Urinary bladder (tissue), 4 donors: ENCODE measurements at places on chromosomes 3 and 15. TPM values are rescaled to one million over a fixed set of nuclear protein-coding genes. Genes with fewer than 3 reads are reported as not detected.

DNA sequence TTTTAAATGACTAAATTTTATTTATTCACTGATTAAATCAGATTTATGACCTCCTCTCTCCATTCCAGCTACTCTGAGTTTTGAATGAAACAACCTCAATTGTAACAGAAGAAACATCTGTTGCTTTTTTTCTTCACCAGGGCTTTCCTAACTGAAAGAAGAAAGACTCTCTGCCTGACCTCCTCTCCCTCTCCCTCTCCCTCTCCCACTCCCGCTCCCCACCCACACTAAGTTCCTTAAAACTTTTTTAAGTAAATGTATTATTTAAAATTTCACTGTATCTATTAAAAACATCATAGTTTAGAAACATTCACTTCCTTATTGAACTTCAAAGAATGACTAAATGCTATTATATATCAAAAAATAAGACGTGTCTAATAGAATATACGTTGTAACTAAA lies 122.0 kb downstream of the TFDP2 start:
- DNase-seq = no peak

CAPN3 gene
- 8.6 TPM for total RNA-seq

DNA sequence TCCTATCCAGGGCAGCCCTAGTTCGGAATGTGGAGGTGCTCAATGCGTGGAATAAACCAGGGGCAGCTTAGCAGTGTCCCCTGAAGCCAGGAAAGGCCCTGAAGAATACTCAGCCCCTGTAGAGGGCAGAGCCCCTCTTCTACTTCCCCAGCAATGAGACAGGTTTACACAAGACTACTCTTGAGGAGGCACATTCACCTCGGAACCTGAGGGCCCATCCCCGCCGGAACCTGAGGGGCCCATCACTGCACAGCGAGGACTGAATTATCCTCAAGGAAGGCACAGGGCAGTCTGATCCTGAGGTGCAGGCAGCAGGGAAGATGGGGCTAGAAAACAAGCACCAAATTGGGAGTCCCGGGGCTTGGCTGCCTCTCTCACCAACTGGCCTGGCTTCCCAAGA lies 22.2 kb downstream of the CCDC13 start:
- no peak for DNase-seq

DNA sequence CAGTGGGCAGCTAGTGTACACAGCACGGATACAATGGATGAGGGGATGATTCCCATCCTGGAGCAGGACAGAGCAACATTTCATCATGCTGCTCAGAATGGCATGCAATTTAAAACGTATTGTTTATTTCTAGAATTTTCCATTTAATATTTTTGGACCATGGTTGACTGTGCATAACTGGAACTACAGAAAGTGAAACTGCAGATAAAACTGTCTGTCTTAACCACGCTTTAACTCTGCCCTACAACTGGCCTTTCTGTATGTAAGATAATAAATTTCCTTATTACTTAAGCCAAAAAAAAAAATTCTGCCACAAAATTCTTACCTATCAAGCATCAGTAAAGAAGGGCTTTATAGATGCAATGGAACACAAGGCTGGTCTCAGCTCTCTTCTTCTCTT lies 33.4 kb downstream of the AP3S2 start:
- no peak for DNase-seq

DNA sequence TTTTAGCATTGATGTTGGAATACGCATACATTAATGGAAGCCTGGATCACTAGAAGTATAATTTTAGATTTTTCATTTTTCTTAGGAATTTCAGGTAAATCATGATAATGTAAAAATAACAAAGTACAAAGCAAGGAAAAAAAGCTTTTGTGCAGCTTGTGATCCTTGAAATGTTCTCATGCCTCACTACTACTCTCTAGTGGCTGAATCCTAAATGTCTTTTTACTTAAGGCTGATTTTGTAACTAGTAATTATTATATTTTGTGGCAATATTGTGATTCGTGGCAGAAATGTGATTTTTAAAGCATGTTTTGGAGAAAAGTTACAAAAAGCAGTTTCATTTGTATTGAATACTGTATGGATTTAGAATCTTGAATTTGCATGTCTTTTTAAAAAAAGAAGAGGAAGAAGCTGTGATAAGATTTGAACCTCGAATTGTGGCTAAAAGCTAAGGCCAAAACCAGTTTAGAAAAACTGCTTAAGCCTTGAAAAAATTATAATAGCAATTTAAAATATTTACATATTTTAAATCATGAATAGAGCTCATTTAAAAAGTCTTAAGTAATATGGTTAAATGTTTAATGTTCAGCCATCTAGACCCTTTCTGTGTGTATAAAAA lies 39.0 kb downstream of the U2SURP start:
- no peak for DNase-seq

PPARG gene
- 62.9 TPM for total RNA-seq

DNA sequence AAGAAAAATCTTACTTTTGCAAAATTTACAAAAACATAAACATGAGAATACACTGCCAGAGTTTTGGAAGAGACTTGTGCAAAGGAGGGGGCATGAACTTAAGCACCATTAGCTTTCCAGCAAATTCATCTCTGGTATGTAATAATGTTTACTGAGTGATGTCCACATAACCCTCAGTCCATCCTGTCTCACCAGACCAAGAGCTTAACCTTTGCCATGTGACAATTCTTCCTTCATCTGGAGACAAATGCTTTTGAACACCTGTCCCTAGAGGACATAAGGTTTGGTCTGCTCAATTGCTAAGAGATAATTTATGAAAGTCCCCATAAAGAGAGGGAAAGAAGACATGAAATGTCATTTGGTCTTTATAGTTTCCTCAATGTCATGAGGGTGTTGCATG lies 412.3 kb downstream of the ERC2 start:
- DNase-seq = no peak

DNA sequence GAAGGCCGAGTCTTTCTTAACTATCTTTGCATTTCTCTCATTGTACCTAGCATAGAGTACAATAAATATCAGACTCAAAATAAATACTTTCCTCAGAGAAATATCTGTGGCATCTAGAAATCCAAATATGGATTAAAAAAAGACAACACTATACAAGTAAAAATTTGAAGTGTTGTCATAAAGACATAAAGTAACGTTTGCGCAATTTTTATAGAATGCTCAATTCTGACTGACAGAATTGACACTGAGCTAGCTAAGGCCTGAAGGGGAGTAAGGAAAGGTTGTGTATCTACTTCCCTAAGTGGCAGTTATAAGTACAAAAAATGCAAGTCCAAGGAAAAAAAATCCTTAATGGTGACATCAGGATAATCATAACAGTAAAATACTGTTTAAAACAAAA lies 1.1 kb downstream of the SEC11A start:
- DNase-seq = no peak

- DNase-seq = no peak
These were observed 713.9 kb upstream of the GBE1 start for GRCh38 chr3:82475306-82475705.

ALDH1A2 gene
- total RNA-seq = 36.0 TPM

EBLN2 gene
- 25.3 TPM for total RNA-seq

GRCh38 chr15:30001602-30002001 lies 81.2 kb upstream of the GOLGA8J start:
- DNase-seq = no peak

WDR49 gene
- total RNA-seq = 17.1 TPM

GRCh38 chr3:157220211-157220610 lies 60.3 kb upstream of the CCNL1 start:
- DNase-seq = no peak

DNA sequence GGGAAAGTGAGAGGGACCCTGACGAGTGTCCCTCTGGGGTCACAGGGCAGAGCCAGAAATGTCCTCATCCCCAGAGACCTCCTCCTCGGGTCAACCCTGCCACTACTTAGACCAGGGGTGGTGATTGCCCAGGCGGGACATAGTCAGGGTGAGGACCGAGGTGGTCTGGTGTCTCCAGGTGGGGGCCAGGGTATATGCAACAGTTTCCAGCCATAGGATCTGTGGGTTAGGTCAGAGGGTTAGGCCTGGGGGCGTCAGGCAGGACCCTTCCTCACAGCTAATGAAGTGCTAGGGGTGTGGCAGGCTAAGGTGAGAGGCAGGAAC lies 22.3 kb upstream of the FBLN2 start:
- no peak for DNase-seq

GRCh38 chr3:14522768-14523167 lies 17.4 kb downstream of the GRIP2 start:
- no peak for DNase-seq

- DNase-seq = no peak
These were observed 216.4 kb downstream of the TLE3 start for GRCh38 chr15:69881302-69881670.

DNA sequence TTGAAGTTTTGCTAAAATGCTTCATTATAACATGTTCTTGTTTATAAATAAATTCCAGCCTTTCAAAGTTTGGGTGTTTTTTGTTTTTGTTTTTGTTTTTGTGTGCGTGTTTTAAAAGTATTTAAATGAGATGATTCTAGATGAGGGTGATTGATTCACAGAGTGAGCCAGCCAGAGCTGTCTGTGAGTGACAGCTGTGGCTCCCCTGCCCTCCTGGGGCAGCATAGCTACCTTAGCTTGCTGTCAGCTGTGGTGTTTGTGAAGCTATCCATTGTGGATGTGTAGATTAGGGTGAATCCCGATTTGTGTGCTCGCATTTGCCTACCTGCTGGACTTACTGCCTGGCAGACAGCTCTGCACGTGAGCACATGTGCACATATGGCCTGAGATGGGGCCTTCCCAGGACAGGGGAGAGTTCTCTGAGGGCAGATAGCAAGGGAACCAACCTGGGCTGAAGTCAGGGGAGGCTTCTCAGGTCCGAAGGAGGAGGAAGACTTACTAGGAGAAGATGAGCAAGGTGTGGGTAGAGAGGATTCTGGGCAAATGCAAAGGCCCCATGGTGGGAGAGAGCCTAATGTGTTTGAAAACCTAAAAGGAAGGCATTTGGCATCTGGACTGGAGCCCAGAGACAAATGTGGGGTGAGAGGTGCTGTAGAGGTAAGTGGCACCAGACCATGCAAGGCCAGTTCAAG lies 124.2 kb downstream of the EEFSEC start:
- no peak for DNase-seq

- DNase-seq = no peak
These were observed 237.2 kb downstream of the AGBL1 start for GRCh38 chr15:86316726-86317383.

DNA sequence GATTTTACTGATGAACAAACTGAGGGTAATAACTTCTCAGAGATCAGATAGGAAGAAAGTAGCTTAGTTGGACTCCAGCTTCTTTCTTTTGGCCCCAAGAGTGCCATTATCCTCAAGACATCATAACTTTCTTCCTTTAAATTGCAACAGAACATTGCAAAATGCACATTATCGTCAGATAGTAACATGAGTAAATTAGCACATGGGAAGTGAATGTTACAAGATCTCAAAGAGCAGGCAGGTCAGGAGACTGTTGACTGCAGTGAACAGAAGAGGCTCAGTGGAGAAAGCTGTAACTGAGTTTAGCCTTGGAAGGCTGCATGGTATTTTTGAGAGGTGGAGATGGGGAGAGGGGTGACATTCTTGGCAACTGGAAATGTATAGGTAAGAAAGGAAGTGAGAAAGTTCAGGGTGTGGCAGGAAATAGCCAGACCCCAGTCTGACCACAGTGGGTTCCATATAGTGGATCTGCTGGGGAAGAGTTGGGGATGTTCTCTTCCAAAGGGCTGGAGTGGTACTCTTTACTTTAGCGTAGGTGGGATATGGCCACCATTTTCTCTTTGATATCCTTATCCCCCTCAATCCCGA lies 307.7 kb downstream of the RPLP1 start:
- DNase-seq = no peak

- no peak for DNase-seq
These were observed 222.0 kb downstream of the STT3B start for GRCh38 chr3:31754575-31755278.

RNU5B-1 gene
- total RNA-seq = under 0.01 TPM

ALPK3 gene
- total RNA-seq = 7.2 TPM

STARD9 gene
- total RNA-seq = 46.3 TPM

PAQR9 gene
- not detected for total RNA-seq

GRCh38 chr3:177960014-177960413 lies 576.2 kb upstream of the KCNMB2 start:
- no peak for DNase-seq

GRCh38 chr3:126308394-126309125 lies 48.6 kb downstream of the KLF15 start:
- DNase-seq = no peak

MORC1 gene
- total RNA-seq = 0.90 TPM

GRCh38 chr15:26525096-26525495 lies 247.8 kb downstream of the GABRB3 start:
- DNase-seq = no peak

DNA sequence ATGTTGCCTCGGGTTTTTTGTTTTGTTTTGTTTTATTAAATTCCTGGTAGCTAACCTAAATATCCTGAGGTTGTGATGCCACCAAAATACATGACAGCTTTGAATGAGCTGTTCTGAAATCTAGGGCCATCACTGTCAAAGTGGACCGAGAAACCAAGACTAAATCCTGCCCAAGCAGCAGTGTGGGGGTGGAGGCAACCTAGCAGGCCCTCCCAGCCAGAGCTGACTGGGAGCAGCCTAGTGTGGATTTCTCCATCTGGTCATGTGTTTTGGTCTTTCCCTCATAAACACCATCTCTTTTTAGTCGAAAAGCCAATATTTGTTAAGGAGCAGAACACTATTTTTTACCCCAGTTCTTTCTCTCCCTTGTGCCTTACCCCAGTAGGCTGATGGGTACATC lies 52.2 kb downstream of the LARS2 start:
- no peak for DNase-seq

DNA sequence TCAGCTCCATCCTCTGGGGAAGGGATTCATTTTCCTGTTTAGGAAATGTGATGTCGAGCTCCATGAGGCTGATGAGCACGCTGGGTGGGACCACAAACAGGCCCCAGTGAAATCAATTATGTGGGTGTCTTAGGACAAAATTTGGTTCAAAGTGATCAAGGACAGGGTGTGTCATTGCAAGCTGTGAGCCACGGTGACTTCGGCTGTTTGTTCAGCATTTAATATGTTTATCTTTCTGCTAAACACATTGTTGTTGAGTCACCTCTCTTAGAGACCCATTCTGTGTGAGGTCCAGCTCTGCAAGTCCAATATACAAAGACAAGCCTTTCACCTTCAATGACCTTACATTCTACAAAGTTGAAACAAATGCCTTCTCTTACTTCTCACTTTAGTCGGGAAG lies 41.3 kb downstream of the SSR3 start:
- no peak for DNase-seq

- no peak for DNase-seq
These were observed 27.0 kb downstream of the NSMCE3 start for GRCh38 chr15:29242456-29243242.

CLSTN2 gene
- total RNA-seq = 4.9 TPM

DNA sequence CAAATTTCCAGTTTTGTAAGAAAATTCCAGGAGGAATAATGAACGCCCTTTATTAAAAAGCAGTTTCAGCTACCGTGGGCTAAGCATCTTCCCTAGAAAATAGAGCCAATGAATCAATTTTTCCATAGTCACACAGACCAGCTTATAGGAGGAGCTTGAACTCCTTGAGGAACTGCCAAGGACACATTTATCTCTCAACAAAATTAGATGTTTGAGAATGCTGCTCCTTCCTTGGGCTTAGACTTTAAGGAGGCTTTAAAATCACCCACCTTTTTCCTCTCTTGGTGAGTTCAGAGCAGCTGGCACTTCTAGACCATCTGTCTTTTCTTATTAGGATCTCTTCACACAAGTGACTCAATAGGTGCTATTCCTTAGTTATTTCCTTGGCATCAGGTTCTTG lies 588.0 kb downstream of the SQOR start:
- DNase-seq = no peak

OIP5 gene
- 6.1 TPM for total RNA-seq
